ENCODE measurements at places on chromosomes 2 and 18.

DNA sequence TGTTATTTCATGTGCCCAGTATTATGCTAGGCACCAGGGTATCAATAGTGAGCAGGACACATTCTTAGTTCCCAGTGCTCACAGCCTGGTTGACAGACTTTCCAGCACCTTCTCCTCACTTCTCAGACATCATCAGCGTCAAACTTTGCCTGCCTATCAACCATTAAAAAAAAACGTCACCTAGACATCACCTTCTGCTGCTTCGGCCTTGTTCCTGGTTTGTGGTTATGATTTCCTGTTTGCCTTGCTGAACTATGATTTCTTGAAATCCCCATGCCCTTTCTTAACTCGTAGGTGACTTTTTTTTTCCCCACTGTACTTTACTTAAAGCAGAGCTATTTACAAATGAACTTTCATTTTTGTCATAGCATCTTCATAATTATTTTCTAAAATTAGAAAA, 60.4 kb upstream of the NABP1 start:
- no peak for DNase-seq

GRCh38 chr18:35478520-35479435, 19.0 kb downstream of the INO80C start:
- DNase-seq: no peak

GRCh38 chr2:223588251-223588650, 13.9 kb downstream of the SCG2 start:
- no peak for DNase-seq

- no peak for DNase-seq
Measured at GRCh38 chr2:96913117-96913397, 43.2 kb upstream of the SEMA4C start.

DNA sequence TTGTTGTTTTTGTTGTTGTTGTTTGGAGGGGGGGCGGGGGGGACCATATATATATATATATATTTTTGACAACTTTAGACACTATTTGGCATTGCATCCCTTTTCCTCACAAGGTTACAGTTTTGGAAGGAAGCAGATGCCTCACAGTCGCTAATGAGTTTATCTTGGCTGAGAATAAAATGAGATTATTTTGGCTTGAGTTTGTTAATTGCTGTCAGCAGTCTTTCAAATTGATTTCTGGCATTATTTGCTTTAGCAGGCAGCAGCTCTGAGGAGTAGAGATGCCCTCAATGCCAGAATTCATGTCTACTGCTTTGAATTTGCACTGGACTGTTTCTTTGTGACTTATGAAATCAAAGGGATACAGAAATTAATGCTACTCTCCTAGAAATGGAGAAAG, 595.2 kb upstream of the HNMT start:
- no peak for DNase-seq

DNA sequence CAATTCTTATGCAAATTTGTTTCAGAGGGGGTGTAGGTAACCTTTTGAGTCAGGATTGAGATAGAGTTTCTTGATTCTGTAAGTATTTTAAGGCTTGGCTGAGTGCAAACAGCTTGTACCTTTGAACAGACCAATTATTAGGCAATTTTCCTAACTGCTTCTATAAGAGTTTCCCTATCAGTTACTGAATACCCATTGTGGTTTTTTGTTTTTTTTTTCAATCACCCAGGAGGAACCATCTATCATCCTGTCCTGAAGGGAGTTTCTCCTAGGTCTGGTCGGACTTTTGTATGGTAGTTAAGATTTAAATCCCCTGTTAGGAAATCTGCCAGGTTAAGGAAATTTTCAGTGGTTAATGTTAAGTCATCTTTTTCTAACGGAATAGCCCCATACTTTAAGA, 319.4 kb upstream of the SLC39A10 start:
- DNase-seq: no peak
